ENCODE measurements at places on chromosomes 3 and 15.

- no peak for DNase-seq
Observed at GRCh38 chr15:70024521-70024920, 73.2 kb downstream of the TLE3 start.

DNA sequence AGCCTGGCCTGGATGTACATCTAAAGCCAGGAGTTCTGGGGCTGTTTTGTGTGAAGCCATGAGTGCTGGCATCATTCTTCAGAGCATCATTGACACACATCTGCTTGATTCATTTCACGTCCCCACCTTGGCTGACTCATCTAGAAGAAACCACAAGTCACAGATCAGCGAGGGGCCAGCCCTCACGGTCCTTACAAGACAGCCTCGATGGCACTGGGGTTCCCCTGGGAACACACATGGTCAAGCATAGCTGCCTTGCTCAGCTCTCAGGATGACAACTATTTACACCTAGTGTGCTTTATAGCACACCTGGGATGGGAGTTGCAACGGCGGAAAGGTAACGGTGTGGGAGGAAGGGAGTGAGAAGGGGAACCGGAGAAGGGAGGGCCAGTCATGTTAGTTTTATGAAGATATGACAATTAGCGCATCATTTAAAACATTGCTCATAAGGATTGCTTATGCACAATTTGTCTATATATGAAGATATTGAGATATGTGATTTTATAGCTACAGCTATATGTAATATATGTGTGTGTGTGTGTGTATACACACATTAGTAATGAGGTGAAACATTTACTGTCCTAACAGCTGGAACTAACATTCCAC, 227.1 kb downstream of the RPLP1 start:
- DNase-seq: peak; percentile 71

GRCh38 chr3:114899186-114899931, 247.7 kb downstream of the ZBTB20 start:
- no peak for DNase-seq

DNA sequence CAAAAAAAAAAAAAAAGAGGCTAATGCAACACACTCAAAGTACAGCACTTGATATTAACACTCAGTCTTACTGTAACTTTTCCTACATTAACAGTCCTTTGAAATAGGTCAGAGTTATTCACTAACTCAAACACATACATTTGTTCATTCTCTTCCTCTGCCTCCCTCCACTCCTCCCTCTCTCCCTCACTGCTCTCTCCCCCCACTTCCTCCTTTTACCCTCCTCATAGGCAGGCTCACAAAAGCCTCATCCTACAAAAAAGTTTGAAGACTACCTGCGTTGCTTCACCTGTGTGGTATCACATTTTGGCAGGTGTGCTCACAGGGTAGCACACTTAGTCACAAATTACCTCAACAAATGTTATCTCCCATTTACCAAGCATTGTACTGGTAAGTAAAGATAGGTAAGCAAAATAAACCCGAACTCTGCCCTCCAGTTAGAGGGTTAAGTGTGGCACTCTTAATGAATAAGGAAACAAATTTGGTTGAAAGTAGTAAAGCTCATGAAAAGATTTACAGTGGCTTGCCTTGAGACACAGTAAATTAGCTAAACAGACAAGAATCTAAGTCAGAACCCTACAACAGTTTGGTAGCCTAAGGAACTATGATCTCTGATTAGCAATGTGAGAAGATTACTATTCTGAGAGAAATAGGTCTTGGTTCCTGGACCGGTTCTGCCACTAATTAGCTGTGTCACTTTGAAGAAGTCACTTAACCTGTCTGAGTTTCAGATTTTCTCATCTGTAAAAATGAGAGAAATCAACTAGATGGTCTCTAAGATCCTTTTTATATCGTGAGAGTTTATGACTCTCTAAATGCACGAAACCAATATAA, 151.0 kb upstream of the MLF1 start:
- DNase-seq: no peak

DNA sequence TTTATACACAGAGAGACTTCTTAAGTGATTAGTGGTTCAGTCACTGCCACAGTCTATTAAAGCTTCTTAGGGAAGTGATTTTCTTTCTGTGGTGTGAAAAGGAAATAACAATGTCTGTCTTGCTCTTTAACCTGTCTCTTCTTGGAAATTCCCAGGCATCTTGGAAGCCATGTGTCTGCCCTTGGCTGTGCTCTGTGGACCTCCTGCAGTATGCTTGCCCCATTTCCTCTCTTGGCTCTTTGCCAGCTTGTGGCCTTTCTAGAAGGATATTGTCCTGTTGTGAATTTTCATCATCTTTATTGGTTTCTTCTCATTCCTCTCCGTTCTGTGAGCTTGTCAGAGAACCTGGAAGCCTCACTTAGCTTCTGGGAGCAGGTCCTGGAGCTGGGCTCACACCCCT, 338.4 kb upstream of the C2CD4B start:
- no peak for DNase-seq

GRCh38 chr3:36650271-36650671, 114.1 kb downstream of the DCLK3 start:
- DNase-seq: no peak

DNA sequence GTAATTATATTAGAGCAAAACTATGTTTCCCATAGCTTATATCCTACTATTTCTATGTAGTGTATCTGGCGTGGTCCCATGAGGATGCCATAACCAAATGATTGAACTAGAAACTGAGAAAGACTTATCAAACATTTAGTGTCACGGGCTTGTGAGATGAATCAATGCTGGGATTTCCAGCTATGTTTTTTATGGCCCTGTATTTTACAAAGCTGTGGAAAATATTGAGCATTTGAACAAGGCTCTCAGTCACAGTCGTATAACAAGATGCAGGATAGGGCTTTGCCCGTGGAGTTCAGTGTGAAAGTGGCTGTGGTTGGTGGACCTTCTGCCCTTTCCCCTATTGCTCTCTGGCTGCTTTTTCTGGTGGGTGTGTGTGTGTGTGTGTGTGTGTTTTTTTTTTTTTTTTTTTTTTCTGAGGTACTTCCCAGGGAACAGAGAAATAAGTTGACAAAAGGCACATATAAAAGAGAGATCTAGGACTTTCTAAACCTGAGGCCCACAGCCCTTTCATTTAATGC, 60.7 kb downstream of the CACNA1D start:
- peak; percentile 39 for DNase-seq

DNA sequence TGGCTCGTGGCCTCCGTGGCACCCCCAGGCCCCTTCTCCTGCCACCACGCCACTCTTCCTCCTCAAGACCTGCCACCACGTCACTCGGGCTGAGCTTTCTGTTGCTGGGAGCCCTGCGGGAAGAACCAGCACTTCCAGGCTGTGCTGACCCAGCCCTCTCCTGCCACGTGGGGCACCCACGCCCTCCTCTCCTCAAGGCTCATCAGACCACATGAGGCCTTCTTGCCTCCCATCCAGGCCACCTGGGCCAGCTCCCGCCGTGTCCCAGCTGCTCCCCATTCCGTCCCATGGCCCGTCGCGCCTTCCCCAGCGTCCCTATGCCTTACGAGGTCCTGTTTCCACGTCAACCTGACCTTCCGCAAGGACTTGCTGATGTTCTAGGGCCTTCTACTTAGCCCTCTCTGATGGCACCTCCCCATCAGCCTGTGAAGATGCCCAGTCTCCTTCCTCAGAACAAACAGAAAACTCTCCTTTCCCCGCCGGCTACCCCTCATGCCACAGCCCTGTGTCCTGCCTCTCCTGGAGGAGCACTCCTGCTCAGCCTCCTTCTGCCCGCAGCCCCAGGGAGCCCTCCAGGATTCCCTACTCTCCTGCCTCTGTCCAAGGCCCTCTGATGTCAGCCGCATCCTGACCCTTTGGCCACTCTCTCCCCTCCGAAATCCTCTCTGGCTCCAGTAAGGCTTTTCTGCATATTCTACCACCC, 71.1 kb upstream of the BLM start:
- no peak for DNase-seq

GRCh38 chr15:76191539-76192244, 119.6 kb downstream of the ETFA start:
- no peak for DNase-seq

DNA sequence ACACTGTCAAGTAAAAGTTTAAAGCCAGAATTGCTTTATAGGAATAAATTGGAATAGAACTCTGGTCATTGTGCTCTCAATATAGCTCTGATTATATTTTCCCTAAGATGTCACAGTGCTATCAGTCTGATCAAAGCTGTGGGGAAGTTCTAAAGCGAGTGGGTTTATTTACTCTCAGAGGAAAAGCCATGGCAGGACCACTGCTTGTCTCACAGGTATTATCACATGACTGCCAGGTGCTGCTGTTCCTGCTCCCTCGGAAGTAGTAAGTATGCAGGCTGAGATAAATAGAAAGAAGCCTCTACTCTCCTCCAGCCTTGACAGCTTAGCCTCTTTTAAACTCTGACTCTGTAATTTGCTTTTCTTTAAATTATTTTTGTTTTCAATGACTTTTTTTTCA, 49.1 kb upstream of the UTS2B start:
- DNase-seq: no peak

GRCh38 chr3:132788301-132788671, 66.1 kb upstream of the NPHP3 start:
- DNase-seq: no peak

- no peak for DNase-seq
Observed at GRCh38 chr3:29912600-29913288, 631.9 kb downstream of the RBMS3 start.

- DNase-seq: no peak
Observed at GRCh38 chr3:139668332-139668731, 9.4 kb downstream of the NMNAT3 start.

DNA sequence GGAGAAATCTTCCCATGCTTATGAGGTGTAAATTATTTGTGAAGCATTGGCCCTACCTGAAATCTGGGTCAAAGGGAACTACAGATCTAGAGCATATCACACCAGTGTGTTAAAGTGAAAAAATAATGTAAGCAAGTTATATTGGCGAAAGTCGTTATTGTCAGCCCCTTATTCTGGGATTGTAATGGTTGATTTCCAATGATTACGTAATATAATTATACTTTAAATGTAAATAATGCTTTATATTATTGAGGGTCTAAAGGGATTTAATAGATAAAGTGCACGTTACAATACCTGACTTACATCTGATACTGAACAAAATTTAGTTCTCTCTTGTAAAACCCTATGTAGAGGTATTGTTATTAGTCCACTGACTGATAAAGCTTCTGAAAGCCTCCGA, 101.2 kb downstream of the NEO1 start:
- no peak for DNase-seq

GRCh38 chr3:105157067-105157765, 209.5 kb upstream of the ALCAM start:
- no peak for DNase-seq

GRCh38 chr3:111735243-111735758, 123.8 kb upstream of the PHLDB2 start:
- DNase-seq: peak; percentile 14

DNA sequence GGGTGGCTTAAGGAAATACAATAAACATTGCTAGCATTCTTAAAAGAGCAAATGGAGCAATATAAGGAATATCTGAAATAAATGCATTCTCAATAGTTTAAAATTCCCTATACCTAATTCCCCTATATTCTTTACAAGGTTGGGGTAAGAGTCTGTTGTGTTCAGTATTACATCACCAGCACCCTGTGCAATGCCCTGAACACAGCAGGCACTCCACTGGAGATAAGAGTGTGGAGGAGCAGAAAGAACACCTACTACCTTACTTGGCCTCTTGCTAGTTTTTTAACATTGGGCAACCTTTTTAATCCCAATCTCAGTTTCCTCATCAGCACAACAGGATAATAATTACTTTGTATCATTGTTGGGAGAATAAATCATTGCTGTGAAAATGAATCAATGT, 140.2 kb upstream of the PLXND1 start:
- no peak for DNase-seq

DNA sequence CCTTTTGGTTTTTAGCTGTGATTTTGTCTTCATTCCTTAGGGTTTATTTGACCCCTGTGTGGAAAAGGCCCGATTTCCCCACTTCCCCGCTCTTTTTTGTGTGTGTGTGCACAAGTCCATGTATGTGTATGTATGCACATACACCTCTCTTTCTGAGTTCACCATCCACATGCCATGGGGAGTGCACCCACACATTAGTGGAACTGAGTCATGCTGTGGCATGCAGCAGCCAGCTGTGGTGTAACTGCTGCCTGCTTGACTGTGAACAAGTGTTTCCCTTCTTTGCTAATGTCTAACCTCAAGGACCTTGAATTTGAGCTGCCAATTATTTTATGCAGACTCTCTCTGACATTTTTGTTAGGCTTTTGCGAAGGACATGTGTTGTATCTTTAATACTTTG, 434.9 kb upstream of the TPM1 start:
- DNase-seq: no peak

GRCh38 chr3:104717828-104718196, 648.9 kb upstream of the ALCAM start:
- no peak for DNase-seq

- DNase-seq: no peak
Observed at GRCh38 chr3:27479806-27480543, 4.2 kb downstream of the SLC4A7 start.

DNA sequence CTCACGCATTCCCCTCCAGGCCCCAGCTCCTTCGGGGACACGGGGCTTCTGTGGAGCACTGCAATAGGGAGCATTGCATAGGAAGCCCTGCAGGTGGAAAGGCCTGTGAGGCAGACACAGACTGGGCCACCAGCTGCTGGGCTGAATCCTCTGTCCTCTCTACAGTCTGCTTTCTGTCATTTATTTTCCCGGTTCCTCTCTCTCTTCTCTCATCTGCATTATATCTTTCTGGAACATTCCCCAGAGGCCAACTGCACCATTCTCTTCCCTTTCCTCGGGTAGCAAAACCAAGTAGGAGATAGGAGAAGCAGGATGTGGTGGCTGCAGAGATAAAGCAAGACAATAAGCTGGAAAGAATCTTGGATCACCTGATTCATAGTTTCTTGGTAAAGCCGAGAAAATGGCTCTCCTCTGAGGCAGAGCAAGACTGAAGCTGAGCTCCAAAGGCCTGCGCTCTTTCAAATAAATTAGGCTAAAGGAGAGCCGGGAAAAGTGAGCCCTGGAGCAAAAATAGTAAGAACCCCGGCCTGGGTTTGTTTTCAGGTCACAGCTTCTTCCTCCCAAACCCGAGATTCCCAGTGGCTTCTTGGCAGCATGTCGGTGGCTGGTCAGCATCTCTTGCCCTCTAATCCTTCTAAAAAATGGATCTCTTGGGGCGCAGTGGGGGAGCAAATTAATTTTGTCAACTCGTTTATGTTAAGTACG, 5.3 kb downstream of the TM4SF4 start:
- no peak for DNase-seq

- no peak for DNase-seq
Observed at GRCh38 chr15:93029836-93030429, 59.1 kb downstream of the RGMA start.

DNA sequence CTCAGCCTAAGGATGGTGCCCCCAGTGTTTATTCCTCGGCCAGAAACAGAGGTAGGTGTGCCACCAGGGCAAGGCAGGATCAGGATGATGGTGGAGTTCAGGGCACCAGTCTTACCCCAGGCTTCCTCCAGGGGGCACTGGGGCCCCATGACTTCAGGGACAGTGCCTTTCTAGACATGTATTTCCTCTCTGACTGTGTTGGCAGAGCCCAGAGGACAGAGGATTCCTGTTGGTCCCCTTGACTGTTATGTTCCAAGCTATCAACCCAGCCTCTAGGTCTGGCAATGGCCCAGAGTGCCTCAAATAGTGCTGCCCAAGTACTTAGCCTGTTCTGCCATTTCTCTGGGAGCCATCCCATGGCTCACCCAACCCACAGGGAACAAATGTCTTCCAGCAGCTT, 2.8 kb downstream of the HEMK1 start:
- peak; percentile 83 for DNase-seq
